ENCODE measurements at places on chromosomes 11 and 22.
A peak's percentile ranks its signal among the peaks of the same experiment; 100 is the strongest.

DNA sequence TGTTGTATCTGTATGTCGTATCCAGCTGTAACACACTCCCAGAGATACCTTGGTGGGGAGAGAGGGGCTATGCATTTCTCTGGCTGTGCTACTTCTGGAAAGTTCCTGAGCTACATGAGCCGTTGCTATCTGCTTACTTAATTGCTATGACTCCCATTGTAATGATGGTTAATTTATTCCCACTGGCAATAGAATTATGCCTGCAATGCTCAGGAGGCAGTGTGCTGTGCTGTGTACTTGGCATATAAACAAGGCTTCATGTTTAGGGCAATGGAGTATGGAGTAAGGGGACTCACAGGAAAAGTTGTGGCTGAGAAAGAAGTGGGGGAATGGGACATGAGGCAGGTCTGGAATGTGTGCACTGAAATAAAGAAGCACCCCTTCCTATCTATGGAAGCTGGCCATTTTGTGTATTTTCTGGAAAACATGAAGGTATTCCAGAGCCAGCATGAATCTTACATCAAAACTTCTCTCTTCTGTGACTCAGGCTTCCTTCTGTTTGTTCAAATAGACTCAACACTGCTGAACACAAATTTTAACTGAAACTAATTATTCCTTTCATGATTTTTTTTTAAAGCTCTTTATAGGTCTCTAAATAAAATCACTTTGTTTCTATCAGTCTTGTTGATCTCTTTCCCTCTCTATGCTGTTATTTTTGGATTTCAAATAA is 40.6 kb downstream of the CD44 start:
- no peak for DNase-seq

GRCh38 chr22:20750461-20751184 is 23.3 kb upstream of the SERPIND1 start:
- DNase-seq: no peak

DNA sequence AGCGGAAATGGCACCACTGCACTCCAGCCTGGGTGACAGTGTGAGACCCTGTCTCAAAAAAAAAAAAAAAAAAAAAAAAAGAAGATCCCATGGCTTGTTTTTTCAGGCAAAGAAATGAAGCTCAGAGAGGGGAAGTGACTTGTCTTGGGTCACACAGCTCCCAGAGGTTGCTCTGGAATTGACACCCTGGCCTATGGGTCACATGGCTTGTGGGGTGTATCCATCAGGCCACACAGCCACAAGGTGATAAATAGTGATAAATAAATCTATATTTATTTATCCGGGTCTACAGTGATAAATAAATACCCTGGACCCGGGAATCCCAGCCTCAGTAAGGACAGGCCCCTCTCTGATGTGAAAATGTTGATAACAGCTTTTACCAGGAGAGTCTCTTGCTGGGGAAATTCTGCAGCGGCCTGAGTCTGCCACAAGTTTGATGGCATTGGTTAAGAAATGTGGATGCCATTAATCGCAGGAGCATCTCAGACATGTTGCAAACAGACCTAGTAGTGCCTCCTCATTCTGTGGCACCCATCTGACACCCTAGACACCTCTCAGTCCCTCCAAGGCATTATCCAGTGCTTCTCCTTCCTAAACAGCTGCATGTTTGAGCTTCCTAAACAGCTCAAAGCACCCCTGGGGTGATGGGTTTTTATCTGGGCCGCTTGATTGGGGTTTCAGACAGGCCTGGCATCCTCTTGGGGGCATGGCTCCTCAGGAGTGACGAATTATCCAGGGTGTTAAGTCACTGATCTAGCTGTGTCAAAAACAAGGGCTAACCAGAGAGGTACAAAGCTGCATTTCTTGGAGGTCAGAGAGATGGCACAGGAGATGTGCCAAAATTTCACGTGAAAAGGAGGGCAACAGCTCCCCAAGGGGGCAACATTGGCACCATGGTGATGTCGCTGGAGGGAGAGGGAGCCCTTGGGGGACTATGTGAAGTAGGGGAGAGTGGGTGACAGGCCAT is 1.9 kb upstream of the EMID1 start:
- DNase-seq: no peak

DNA sequence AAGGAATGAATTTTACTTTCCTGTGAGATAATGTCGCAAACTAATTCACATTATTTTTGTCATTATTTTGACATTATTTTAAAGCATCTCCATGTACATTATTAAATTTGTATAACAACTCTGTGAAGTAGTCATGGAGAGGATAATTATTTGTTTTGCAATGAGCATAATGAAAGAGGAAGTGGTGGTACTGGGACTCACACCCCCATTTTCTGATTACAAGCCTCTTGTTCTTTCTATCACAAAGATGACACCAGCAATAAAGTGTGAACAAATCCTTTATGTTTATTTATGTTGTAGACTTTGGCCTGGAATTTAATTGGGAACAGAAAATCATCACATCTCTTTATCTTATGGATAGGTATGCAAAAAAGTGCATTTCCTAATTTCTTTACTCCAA is 522.6 kb downstream of the TMEM135 start:
- no peak for DNase-seq

- DNase-seq: no peak
Measured at GRCh38 chr11:66489636-66490035, 9.4 kb downstream of the DPP3 start.

- DNase-seq: no peak
Measured at GRCh38 chr11:62544581-62545436, 1.8 kb downstream of the AHNAK start.

DNA sequence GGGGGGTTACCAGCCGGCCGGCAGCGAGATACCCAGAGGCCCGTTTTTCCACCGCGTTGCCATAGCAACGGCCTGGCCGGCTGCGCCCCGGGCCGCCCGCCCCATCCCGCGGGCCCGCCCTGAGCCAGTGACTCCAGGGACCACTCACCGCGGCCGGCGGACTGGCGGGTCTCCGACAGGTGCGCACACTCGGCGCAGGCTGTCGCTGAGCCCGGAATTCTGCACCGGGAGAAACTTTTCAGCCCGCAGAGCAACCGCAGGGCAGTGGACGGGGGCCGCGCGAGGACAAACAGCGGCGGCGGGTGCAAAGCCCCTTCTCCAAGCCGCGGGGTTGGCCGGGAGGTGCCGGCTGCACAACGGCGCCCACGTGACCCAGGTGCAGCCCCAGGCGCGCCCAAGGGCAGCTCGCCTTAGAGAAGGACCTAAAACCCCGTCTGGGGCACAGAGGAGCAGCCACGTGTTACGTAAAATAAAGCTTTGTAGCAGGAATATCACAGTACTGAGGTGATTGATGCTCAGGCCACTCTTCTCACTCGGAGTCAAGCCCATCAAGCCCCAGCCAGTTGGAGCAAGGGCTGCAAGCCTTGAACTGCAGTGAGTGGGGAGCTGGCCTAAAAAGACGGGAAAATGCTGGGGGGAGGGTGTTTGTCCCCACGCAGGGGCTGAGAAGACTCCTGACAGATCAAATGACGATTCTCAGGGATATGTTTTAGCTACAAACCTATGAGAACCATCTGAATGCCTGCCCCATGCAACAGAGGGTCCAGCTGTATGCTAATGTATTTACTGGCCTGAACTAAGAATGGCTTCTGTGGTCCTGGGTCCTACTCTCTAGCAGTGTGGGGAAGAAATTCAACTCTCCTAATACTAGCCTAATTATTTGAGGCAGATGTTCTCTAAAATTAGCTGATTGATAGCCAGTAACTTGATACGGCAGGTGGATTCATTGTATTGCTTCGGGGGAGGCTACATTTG is at the start of gene STK33:
Gene STK33, minus strand, starts transcription at position 294 of the 975 bp plus-strand sequence. CDS start 119,323 bp downstream, outside the sequence.
- no peak for DNase-seq

DNA sequence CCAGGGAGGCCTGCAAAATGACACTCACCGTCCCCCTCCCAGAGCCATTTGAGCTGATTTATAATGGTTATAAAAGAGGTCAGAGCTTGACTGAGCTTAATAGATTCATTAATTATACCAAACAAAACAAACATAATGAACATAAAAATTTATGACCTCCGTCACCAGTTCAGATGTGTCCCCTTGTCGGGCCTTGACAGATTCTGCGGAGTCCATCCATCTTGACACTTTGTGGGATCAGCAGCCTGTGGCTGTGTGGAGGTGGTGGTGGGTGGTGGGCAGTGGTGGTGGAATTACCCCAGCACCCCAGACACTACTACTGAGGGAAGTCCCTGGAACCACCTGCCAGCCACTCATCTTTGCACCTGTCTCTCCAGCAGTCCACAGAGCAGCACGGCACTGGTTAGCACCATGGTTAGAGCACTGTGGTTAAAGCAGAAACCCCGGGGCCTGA is 83.5 kb downstream of the DSCAML1 start:
- no peak for DNase-seq

GRCh38 chr11:29125606-29126005 is 891.2 kb downstream of the KCNA4 start:
- DNase-seq: no peak

GRCh38 chr11:76673176-76674142 is 2.9 kb upstream of the LRRC32 start:
- no peak for DNase-seq

DNA sequence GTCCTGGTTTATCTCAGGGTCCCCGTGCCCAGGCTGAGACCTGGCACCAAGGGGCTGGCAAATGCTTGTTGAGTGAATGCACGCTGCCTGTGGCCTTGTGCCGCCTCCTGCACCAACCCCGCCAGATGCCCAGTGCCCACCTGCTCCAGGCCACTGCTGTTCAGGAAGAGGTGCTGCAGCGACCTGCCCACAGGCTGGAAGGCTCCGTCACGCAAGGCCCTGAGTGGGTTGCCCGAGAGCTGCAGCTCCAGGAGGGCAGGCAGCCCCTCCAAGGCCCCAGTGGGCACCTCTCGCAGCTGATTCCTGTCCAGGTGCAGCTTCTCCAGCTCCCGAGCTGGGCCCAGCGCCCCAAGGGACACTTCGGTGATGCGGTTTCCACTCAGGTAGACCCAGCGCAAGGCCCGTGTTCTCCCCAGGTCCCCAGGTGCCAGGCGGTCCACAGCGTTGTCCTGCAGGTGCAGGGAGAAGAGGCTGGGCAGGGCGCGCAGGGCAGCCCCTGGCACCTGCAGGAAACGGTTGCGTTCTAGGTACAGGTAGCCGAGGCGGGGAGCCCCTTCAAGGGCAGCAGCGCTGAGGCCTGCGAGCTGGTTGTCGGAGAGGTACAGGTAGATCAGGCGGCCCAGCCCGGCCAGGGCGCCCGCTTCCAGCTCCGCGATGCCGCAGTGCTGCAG is 3.6 kb downstream of the CHADL start:
- DNase-seq: no peak

DNA sequence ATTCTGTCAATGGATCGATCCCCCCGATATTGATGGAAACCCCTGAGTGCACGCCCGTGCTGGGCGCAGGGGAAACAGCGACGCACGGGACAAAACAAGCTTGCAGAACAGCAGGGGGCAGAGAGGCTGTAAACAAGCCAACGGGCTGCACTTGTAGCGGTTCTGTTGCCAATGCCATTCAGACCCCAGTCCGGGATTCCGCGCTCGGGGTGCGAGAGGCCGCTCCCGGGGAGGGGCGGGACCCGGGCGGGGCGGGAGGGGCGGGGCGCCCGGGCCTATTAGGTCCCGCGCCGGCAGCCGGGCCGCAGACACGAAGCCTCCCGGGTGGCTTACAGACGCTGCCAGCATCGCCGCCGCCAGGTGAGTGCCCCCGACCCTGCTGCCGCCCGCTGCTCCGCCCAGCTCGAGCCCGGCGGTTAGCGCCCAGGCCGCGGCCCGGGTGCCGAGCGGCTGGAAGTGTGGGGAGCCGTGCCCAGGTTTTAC is at the start of gene BIK:
Gene BIK, plus strand, starts transcription at position 307 of the 483 bp plus-strand sequence. CDS start 13,273 bp downstream, outside the sequence.
- no peak for DNase-seq

DNA sequence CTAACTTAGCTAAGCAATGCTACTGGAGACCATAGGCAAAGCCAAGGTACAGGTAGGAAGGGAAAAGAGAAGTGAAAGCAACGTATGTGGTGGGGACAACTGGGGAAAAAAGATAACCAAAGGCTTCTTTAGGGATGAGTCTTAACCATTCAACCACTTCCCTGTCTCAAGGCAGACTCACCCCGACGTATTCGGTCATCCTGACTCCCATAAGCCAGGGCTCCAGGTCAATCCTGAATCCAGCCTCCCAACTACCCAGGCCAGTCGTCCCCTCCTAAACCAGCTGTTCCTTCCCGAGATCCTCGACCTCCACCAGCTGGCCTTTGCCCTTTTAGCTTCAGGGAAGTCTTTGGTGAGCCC is 330 bp downstream of the ACP2 start:
- DNase-seq: no peak

- DNase-seq: no peak
Measured at GRCh38 chr11:83047515-83048225, 24.0 kb downstream of the RAB30 start.

- no peak for DNase-seq
Measured at GRCh38 chr11:111938687-111939160, 1.6 kb downstream of the DIXDC1 start.

GRCh38 chr11:70477609-70478008 is 79.3 kb downstream of the CTTN start:
- DNase-seq: no peak

DNA sequence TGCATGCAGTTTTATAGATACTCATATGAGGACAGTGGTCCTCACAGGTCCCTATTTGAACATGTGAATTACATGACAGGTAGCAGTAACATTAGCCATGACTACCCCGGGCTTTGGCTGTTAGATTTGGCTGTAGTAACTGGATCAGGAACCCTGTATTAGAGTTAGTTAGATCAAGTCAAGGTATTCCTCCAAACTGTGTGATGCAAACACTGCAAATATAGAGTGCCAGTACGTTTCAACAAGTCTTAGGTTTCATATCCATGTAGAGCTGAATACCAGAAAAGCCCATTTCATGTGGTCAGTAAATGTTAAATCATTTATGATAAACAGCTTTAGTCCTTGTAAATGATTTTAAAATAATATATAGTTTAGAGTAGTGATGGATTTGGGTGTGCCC is 29.5 kb upstream of the PITPNB start:
- no peak for DNase-seq

DNA sequence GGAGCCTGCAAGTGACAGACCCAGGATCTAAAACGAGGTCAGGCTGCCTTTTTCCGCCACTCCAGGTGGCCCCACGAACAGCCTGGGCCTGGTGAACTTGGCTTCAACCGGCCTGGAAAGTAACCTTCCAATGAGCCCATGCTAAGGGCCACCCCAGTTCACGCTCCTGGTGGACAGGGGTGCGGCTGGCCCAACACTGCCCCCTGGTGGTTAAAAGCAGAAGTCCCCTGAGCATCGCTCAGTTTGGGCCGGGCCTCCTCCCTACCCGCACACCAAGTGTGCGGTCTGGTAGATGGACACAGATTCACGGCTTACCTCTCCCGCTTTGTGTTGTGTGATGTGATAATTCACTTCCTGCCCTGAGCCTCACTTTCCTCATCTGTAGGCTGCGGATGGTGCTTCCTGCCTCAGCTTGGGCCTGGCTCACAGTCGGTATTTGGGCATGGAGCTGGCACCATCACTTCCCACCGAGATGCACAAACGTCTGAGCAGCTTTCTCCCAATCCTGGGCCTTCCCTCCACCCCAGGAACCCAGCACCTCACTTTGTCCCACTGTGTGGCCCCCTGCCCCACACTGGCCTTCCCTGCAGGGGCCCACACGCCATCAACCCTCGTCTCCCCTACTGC is 13.7 kb upstream of the SEC14L3 start:
- DNase-seq: peak; percentile 25

DNA sequence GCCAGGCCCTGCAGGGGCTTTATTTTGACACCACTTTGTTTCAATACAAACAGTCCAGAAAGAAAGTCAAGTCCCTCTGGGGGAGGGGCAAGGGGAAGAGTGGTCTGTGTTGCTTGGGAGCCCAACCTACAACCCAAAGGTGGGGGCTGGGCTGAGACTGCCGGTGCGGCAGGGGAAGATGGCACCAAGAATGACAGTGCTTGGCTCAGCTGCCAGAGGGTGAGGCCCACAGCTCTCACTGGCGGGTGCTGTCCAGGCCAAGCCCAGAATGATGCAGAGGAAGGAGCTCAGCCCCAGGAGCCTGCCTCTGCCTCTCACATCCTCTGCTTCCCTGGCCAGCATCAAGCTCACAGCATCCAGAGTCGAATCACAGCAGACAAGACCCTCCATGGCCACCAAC is 12.4 kb downstream of the ARFGAP2 start:
- no peak for DNase-seq
